ENCODE measurements at places on chromosomes 11 and 22. TPM values are rescaled to one million over a fixed set of nuclear protein-coding genes. Genes with fewer than 3 reads are reported as not detected.

The LDHAL6A gene
- not detected for total RNA-seq

The APOL6 gene
- 27.0 TPM for total RNA-seq

The PIH1D2 gene
- total RNA-seq, result 4.3 TPM

The ANO9 gene
- 49.3 TPM for total RNA-seq

The BDNF gene
- 6.8 TPM for total RNA-seq

The TIGD3 gene
- 0.29 TPM for total RNA-seq

The FOLR2 gene
- 18.9 TPM for total RNA-seq

DNA sequence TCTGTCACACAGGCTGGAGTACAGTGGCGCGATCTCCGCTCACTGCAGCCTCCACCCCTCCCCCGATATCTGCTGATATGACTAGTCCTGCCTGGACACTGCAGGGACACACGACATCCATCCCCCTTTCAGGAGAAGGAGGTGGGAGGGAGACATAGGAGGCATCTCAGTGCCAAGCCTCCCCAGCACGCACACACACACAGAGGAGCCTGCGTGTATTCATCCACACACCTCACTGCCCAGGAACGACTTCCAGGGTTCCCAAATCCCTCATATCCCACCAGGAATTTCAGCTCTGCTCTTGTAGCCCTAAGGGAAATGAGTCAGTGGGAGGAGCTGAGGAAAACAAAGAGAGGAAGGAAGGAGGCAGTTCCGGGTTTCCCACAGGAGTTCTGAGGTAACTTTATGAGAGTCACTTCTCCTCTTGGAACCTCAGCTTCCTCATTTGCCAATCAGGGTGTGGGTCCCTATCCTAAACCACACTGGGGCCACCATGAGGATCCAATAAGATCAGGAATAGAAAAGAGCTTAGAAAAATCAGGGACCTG lies 37.2 kb upstream of the ACER3 start:
- no peak for DNase-seq

GRCh38 chr11:3216027-3216525 lies 2.5 kb downstream of the MRGPRG start:
- no peak for DNase-seq

GRCh38 chr11:2994336-2994730 lies 2.2 kb upstream of the NAP1L4 start:
- DNase-seq, result no peak

- DNase-seq, result no peak
Observed at GRCh38 chr22:42343531-42344081, 73.2 kb upstream of the TCF20 start.

- DNase-seq, result no peak
Observed at GRCh38 chr11:111975076-111975806, 38.1 kb downstream of the DIXDC1 start.

GRCh38 chr22:28139961-28140360 lies 220.9 kb upstream of the PITPNB start:
- no peak for DNase-seq

- DNase-seq, result no peak
Observed at GRCh38 chr11:68539395-68539794, 78.8 kb downstream of the PPP6R3 start.

DNA sequence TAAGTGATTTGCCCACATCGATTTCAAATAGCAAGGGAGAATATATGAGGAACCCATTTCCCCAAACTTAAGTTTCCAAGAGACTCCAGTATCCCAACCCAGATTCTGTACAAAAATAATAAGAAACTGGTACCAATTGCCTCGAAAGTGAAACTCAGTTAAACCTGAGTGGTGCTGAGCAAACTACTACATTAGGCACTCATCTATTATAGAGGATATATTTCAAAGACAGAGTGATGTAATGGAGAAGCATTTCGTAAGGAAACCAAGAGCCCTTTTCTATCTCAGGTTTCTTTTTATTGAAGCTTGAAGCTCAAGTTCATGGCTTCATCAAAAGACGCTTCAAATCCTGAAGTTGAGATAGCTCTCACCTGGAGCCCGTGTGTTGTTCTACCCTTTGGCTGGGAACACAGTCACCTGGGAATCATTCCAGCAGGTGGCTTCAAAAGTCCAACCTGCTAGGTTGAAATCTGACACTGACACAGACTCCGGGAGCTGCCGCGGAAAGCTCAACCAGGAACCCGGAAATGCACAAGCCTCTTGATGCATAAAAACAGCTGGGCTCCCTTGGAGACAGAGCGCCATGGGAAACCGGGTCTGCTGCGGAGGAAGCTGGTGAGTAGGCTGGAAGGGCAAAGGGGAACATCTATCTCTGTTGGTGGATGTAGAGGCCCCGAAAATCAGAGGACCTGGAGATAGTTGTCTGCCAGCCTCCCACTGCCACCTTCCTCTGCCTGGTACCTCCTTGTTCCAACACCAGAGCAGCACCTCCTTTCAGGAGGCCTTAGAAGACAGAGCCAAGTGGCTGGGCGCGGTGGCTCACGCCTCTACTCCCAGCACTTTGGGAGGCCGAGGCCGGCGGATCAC lies at the start of gene C11orf52:
C11orf52 (plus strand) TSS at position 524 of the 867 bp plus-strand sequence; CDS start at position 584, 60 bp downstream.
- peak; percentile 88 for DNase-seq

DNA sequence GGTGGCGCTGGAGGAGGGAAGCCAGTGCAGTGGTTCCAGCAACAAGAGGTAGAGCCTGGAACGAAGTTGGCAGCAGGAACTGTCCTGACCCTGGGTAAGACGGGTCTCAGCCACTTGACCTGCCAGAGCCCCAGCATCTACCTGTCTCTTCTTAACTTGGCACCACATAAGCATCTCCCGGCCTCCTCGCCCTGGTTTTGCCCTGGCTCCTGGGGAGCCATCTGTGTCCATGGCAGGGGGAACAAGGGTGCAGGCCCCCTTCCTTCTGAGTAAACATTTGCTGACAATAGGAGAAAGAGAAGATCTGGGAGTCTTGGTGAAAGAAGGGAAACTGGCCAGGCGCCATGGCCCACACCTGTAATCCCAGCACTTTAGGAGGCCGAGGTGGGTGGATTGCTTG lies 12.8 kb downstream of the P2RY2 start:
- DNase-seq, result no peak

DNA sequence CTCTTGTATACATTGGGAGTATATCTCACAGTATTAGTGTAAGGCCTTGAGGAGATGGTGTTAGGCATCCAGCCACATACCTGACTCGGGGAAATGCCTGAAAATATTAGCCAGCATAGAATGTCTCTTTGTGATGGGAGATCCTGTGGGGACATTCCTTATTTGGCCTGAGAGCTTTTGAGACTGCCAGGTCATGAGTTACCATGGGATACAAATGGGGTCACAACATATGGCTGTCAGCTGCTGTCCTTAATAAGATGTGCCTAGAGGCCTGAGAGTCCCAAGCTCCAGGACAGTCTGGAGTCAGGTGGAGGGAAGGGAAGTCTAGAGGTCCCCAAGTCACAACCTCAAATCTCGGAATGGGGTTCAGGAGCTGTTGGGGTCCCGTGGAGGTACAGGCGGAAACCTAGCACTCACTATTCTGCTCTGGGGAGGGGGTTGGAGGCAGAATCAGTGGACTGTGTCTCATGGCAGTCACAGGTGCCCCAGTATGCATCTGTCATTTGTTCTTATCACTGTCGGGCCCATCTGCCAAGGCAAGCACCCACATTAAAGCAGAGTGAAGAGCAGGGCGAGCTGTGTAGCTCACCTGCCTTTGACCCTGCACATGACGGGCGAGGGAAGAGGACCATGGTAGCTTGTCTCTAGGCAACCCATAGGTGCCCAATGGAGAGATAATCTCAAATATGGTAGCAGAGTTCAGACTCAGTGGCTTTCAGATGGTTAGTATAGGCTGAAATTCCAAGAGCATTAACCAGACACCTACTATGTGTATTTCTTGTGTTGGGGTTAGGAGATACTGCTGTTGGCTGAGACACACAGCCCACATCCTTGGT lies 29.9 kb downstream of the KCNQ1OT1 start:
- DNase-seq, result no peak

- no peak for DNase-seq
Observed at GRCh38 chr11:118689503-118689851, 10.0 kb upstream of the TREH start.

DNA sequence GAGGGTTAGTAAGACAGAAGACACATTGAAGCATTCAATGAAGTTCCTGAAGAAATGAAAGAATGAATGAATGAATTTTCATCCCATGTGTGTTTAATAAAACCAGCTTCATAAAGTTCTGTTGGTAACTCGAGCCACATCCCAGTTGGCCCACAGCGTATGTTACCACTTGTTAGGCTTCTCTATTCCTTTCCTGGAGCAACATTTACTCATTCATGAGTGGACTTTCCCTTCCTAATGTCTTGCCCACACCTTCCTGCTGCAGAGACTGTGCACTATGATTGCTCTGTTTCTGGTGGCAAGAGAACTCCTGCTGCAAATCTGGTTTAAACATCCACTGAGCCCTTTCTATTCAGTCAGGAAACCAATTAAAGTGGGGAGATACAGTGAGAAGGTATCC lies 7.0 kb downstream of the OR52R1 start:
- DNase-seq, result no peak

DNA sequence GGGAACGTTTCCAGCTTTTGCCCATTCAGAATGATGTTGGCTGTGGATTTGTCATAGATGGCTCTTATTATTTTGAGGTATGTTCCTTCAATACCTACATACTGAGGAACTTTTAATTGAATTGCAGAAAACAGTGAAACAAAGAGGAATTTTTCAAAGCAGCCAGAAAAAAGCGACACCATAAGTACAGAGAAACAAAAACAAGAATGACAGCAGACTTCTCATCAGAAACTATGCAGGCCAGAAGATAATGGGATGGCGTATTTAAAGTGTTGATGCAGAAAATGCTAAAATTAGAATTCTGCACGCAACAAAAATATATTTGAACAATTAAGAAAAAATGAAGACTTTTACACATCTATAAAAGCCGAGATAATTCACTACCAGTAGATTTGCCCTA lies 95.4 kb upstream of the TIMP3 start:
- no peak for DNase-seq

DNA sequence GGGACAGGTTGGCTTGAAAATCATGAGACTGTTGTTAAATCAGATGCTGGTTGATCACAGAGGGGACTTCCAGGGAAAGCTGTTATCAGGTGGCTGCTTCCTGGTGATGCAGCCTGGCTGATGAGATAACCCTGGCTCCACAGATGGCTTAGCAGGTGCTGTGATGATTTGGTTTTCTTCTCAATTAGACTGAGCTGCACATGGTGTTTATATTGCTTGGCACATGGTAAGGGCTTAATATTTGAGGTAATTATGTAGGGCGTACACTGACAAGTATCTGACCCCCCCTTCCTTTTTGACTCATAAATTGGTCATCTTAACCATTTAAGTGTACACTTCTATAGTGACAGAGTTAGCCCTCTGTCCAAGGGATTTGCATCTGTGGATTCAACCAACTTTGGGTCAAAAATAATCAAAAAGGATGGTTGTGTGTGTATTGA lies 7.0 kb downstream of the RPS3 start:
- DNase-seq, result no peak

- peak; percentile 18 for DNase-seq
Observed at GRCh38 chr22:27032091-27032761, 374.8 kb downstream of the MIAT start.

GRCh38 chr11:19311308-19312030 lies 70.7 kb upstream of the E2F8 start:
- peak; percentile 69 for DNase-seq

DNA sequence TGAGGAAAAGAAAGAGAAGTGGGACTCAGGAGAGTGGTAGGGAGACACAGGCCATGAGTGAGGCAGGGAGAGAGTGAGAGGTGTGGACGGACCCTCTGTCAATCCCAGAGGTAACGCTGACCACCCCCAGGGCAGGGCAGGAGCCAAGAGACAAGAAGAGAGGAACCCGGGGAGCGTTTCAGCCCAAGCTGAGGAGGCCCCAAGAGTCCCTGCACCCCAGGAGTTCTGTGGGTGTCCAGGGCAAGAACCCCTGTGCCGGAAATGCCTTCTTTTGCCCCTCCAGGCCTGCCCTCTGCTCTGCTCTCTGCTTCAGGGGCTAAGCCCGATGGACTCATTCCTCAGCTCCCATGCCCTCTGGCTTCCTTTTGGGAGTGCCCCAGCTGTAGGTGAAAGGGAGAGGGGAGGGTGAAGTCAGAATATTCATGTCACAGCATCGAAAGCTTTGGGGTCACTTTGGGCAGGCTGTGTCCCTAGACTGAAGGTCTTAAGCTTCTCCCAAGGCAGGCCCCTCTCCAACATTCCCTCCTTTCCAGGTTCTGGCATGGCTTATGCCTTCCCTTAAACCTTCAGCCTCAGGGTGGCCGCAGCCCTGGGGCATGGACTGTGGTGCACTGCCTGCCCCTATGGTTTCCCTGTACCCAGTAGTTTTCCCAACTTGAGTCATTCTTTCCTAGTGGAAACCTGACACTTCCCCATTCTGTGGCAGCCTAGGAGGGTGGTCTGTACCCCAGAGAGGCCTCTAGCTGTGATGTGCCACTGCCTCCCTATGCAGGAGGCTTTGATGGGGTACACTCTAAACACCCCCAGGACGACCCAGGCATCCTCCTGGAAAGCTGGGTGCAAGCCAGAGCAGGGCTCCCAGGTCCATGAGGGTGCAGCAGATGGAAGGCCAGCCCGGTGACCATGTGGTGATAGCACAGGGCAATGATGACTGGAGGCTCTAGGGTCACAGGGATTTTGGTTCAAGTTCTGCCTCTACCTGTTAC lies 27.1 kb downstream of the MYEOV start:
- DNase-seq, result no peak

DNA sequence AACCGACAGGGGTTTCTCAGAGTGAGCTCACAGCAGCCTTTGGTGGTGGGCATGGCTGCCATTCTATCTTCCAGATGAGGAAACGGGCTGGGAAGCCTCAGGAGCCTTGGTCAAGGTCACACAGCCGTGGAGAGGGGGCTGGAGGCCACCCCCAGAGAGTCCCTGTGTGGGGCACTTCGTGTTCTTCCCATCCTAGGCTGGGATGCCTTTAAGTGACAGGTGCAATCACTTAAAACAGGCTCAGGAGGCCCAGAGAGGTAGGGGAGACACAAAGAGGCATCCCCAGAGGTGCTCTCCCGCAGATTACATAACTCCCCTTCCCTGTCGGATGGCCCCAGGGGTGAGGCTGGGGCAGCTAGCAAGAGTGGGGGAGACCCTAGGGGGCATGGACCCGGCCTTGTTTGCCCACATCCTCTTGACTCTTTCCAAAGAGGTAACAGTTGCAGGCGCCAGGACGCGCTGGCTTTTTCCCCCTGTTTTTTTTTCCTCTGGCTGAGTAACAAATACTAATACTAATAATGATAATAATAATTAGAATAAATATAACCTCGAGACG lies 17.5 kb upstream of the SHISAL1 start:
- no peak for DNase-seq

DNA sequence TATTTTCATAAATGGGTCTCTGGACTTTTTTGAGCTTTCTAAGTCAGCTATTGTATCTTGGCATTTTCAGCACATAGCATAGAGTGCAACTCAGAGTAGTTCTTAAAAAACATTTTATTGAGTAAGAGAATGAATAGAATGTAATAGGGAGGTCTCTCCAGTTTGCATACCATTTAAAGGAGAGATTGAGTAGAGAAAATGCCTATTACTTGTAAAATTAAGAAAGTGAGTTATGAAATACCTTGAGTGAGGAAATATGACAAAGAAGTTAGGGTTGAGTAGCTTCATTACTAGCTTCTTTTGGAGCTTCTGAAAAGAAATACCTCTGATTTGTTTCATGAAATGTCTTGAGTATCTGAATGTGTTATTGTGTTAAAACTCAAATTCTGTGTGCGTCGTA lies 140.0 kb downstream of the AASDHPPT start:
- no peak for DNase-seq

GRCh38 chr11:72173291-72173690 lies 18.6 kb upstream of the FOLR1 start:
- no peak for DNase-seq
